ENCODE measurements at places on chromosomes 16 and 17.

GRCh38 chr17:3907483-3908216 lies 8.6 kb downstream of the P2RX1 start:
- DNase-seq = no peak

DNA sequence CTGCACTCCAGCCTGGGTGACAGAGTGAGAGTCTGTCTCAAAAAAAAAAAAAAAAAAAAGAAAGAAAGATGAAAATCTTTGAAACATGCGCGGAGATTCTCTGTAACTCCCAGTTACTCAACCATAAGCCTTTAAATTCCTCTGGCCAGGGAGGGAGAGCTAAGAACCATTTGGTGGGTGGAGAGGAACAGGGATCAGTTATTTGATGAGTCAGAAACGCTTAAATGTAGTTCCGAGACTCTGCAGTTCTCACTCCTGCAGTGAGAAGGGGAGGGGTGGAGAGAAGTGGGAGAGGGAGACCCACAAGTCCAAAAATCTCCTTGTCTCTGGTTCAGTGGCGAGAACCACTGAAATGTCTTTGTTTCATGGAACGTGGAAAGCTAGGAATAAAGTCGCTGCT lies 266.7 kb downstream of the SOX9 start:
- DNase-seq = no peak

- DNase-seq = peak; percentile 75
These were observed at the start of gene CKLF for GRCh38 chr16:66552286-66553177. TSS of gene CKLF (plus strand) at chr16:66552576. CDS start at chr16:66552716, 140 bp downstream.

- DNase-seq = no peak
These were observed 31.3 kb downstream of the TBC1D3B start for GRCh38 chr17:36144981-36145729.

- no peak for DNase-seq
These were observed 2.6 kb downstream of the SLC16A6 start for GRCh38 chr17:68288375-68288774.

Measured in NCI-H2171 (cell line).